Right hindlimb (tissue), 1 donor: ENCODE measurements at places on chromosomes 3 and 15.

DNA sequence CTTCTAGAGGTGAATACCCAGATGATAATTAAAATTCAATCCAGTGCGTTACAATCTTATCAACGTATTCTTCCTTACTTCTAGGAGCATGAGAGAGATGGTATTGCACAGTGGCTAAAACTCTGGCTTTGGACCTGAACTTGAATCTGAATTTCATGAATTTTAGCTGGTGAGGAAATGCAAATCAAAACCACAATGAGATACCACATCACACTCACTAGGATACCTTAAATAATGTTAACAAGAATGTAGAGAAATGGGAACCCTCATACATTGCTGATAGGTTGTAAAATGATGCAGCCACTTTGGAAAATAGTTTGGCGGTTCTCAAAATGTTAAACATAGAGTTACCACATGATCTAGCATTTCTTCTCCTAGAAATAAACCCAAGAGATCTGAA is 47.1 kb upstream of the TSC22D2 start:
- DNase-seq, result no peak

DNA sequence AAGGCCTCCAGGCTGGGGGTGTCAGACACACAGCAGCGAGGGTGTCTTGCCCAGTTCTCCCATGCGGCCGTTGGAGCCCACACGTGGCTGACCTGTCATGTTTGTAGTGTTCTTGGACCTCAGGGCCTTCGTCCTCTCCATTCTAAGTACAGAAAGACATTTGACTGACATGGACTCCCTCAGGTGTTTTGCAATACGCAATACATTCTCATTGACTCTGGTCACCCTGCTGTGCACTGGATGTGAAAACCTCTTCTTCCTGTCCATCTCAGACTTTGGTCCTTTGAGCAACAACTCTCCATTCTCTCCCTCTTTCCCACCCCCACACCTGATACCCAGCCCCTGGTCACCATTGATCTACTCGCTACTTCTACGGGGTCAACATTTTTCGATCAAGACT is 28.9 kb upstream of the ACAD9 start:
- DNase-seq, result no peak

GRCh38 chr15:35481992-35482391 is 64.0 kb downstream of the DPH6 start:
- no peak for DNase-seq

DNA sequence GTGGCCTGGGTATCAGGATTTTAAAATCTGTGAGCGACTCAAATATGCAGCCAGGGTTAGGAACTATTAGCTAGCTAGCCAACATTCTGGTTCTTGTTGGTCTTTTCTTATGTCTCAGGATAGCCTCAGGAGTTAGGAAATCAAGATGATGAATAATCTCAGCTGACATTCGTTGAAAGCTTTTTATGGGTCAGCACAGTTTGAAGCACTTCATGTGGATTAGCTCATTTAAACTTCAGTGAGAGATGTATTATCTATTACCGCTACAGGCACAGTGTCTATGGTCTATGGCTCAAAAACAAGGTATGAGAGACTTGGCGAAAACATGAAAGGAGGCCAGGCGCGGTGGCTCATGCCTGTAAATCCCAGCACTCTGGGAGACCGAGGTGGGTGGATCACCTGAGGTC is 187.5 kb upstream of the THRB start:
- no peak for DNase-seq

GRCh38 chr15:82398785-82399184 is 30.8 kb upstream of the GOLGA6L9 start:
- DNase-seq, result no peak

GRCh38 chr3:37730825-37731224 is 130.9 kb upstream of the CTDSPL start:
- no peak for DNase-seq

- DNase-seq, result peak; percentile 4
Measured at GRCh38 chr15:75234191-75234810, 23.8 kb upstream of the GOLGA6C start.

- no peak for DNase-seq
Measured at GRCh38 chr15:68218331-68218730, 11.2 kb downstream of the CLN6 start.

- DNase-seq, result no peak
Measured at GRCh38 chr3:137471558-137472204, 292.4 kb upstream of the SOX14 start.

DNA sequence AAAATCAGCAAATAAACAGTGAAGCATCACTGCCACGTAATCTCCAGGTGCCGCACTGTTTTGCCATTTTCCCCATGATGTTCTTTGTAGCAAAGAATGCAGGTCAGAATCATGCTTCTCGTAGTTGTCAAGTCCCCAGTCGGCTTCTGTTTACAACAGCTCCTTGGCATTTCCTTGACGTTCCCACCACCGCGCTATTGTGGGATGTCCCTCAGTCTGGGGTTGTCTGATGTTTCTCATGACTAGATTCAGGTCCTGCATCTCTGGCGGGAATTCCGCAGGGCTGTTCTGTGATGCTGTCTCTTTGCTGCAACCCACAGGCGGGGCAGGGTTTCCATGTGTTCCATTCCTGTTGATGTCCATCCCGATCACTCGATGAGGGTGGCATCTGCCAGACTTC is 117.9 kb upstream of the SMAD3 start:
- DNase-seq, result no peak
